Stimulated activated CD4-positive, alpha-beta T cell treated with anti-CD3 and anti-CD28 coated beads, Interleukin-15, amount 100 ng/mL, for 48 hours (primary cell): ENCODE measurements at places on chromosomes 2 and 18.

- DNase-seq, result no peak
Observed at GRCh38 chr18:45834306-45834705, 8.8 kb downstream of the SIGLEC15 start.

DNA sequence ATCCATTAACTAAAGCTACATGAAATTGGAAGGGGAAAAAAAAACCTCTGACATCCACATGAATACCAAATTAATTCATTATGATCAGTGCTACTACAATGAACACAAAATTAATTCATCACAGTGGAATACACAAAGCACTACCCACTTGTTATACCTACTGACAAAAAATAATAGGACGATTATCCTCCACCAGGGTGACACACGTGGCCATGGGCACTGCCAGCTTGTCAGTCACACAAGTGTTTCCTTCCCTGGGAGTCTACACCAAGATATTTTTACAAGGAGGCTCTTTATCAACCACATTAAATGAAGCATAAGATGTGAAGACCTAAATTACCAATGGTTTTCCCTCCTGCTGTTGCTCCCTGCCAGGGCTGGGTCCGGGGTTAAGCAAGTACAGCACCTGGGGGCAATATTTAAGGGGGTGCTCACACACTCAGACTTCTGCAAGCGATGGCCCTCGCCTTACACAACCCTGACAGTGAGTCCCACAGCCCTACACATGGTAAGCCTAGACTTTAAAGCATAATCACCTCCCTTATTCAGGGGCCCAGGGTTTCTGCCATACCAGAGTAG, 90.1 kb downstream of the TCF4 start:
- DNase-seq, result no peak

GRCh38 chr2:10289891-10290290, 12.8 kb upstream of the HPCAL1 start:
- no peak for DNase-seq

- DNase-seq, result no peak
Observed at GRCh38 chr2:159150280-159150746, 136.2 kb downstream of the WDSUB1 start.

- DNase-seq, result no peak
Observed at GRCh38 chr2:131835621-131836091, 308.0 kb downstream of the CCDC74A start.

DNA sequence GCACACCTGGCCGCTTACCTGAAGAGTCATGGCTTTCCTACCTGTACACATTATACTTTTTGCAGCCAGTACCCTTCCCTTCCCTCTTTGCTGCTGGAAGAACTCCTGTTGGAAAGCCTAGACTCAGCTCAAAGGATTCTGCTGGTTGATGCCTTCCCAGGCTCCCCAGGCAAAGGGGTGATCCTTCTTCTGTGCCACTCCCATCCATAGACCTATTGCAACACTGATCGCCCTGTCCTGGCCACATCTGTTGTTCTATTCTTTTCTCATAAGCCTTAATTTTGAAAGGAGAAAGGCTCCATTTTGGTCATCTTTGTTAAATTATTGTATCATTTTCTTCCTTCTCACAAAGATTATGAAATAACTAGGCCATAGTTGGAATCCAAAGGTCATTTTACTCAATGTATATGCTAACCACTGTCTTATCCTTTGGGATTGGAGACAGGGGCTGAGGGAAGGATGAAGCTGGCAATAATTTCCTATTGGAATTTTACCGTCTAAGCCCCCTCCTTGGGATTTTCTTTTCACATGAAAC, 3.4 kb upstream of the PRKCE start:
- DNase-seq, result no peak

DNA sequence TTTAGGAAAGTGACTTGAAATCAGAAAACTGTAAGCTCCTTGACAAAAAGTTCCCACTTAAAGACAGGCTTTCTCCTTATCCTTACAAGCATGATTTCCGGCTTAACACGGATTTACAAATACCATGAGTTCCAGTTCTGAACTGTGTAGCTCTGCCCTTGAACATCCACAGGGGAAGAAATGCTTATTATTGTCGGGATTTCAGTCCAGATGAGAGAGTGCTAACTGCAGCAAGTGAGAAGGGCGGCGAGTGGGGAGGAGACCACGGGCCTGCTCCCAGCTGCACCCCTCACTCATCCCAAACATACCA, 73.1 kb downstream of the LRRC30 start:
- no peak for DNase-seq

DNA sequence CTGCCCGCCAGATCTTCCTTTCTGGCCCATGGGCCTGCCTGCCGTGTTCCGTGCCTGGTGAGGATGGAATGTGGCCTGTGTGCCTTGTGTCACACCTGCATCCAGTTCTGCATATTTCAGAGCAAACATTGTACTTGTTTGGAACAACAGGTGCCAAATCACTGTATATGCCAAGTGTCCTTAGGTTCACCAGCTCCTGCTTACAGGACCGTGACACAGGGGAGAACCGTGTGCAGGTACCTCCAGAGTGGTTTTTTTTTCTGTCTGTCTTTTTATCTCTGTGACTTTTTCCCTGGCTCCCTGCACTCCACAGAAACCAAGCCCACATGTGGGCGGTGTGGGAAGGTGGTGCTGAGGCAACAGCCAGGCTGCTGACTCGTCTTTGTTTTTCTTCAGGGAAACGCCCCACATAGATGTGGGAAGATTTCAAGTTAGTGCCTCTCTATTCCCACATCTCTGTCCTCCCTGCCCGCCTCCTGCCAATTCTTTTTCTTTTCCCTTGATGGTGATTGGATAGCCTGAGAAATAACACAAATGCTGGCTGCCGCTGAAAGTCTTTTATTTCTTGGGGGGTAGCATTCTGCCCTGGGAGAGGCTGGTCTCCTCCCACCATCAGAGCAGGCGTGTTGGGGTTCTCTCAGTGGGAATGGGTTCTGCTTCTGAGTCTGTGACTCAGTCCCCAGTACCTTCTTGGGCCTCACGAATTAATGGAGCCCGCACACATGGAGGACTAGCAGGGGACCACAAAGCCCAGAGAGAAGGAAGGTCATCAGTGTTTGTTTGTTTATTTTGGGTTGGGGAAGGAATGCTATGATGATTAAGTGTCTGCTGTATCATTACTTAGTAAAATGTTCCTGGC, 21.4 kb downstream of the GRHL1 start:
- DNase-seq, result no peak

DNA sequence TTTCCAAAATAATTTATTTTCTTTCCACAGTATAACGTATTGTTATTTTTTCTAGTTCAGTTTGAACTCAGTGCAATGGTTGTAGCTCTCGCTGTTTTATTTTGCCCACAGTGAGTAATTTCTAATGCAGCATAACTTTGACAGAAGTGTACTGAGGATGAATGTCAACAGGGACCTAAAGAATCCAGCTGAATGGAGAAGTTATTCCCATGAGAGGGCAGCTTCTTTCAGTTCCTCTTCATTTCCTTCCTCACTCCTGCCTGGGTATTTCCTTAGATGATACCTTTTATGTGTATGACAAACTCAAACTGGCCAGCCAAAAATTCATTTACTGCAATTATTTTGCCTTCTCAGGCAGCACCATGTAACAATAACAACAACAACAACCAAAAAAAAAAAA, 1223.1 kb upstream of the ZEB2 start:
- DNase-seq, result no peak

- DNase-seq, result no peak
Observed at GRCh38 chr2:138155304-138155703, 191.0 kb downstream of the HNMT start.

- DNase-seq, result no peak
Observed at GRCh38 chr18:66616523-66616983, 12.7 kb upstream of the CDH19 start.

- DNase-seq, result no peak
Observed at GRCh38 chr2:56147907-56148306, 35.9 kb upstream of the CCDC85A start.

DNA sequence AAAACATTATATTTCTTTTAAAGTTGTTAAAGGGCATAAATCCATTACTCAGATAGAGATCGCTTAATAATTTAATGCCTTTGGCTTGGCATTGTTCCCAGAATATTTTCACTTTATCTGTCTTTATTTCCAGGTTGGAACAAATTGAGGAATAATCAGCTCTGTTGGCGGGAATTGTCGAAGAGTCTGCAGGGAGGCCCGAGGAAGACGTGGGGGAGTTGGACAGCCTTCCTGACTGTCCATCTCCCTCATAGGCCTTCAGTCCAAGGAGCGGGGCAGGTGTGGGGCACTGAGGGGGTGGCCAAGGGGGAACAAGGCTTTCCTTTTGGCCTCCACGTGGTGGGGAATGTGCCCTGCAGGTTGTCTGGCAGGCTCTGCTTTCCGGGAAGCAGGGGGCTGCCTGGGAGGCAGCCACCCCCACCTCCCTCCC, 179.6 kb downstream of the ZBTB7C start:
- no peak for DNase-seq

GRCh38 chr2:230627806-230628724, 84.6 kb upstream of the CAB39 start:
- DNase-seq, result no peak

- DNase-seq, result no peak
Observed at GRCh38 chr2:62423235-62423634, 82.8 kb downstream of the TMEM17 start.

DNA sequence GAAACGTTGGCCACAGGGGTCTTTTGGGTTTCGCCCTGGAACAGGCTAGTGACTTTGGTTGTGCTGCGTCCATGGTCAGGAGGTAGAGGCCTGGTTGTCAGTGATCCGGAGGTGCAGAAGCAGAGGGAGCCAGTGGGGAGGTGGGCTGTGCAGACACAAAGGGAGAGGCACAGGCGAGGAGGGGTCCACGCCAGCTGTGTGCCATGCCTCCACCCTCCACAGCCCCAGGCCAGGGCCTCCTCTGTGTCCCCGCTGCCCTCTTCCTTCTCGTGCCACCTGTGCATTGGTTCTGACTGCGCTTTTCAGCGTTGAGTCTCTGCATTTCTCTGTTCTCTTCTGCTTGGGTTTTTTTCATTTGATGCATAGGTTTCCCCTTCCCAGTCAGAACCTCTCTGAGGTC, 121.0 kb downstream of the GBX2 start:
- no peak for DNase-seq

GRCh38 chr18:12432881-12433280, 25.2 kb downstream of the PRELID3A start:
- DNase-seq, result no peak

- DNase-seq, result no peak
Observed at GRCh38 chr2:46535360-46535759, 56.0 kb downstream of the TMEM247 start.

GRCh38 chr18:34947711-34948125, 93.5 kb upstream of the MAPRE2 start:
- no peak for DNase-seq

DNA sequence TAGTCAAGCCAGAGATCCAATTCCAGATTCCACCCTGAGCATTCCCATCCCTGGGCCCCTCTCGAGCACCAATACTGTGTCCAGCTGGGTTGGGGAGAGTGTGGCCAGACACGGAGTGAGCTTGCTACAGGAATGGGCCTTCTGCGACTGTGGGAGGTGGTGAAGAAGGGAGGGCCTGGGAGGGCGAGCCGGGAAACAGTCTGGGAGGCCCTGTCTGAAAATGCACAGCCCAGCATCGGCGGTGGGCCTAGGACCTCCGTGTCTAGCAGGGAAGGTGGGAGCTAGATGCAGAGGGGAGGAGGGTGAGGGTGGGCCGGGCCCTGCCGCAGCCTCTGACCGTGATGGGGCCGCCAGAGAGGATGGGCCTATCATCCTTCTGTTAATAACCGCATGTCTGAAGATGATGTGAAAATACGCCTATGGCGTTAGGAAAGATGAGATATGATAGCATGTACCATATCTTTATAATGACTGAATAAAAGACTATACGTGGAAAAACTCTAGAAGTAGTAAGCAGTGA, 1.9 kb upstream of the OTOS start:
- DNase-seq, result no peak

GRCh38 chr2:17765398-17765797, 11.5 kb downstream of the GEN1 start:
- no peak for DNase-seq

- DNase-seq, result no peak
Observed at GRCh38 chr2:20532634-20533437, 86.0 kb downstream of the RHOB start.

- DNase-seq, result no peak
Observed at GRCh38 chr2:193843675-193844074, 1648.9 kb upstream of the TMEFF2 start.

GRCh38 chr18:2948038-2948437, 64.9 kb downstream of the LPIN2 start:
- no peak for DNase-seq

DNA sequence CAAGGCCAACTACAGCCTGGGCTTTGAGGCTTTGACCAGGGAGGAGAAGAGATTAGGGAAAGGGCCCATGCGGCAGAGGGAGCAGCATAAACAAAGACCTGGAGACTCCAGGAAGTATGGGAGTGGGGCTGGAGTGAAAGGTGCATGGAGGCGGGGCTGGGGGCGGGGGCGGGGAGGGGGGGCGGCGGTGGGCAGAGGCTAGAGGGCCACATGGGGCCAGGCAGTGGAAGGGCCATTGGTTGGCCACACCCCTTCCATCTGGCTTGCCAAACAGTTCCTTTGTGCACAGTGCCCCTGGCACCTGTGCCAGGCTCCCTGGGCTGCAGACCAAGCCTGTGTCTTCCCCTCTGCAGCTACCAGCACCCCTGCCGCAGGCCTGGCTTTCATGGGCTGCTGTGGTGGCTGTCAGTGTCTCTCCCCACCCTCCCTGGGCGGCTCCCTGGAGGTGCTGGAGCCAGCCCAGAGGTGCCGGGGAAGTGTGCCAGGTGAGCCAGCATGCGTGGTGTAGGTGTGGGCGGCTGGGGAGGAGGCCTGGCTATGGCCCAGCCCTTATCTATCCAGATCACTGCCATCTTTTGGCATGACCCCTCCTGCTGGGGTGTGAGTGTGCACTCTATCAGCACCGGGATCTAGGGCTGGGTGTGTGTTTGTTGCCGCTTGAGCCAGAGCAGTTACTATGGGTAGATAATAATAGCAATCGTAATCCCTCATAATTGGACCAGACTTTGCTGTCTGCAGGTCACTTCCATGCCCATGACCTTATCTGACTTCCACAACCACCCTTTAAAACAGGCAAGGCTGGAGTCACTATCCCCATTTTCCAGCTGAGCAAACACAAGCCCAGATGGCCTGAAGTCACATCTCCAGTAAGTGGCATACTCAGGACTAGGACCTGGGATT, 30.5 kb downstream of the DNMT3A start:
- no peak for DNase-seq

- no peak for DNase-seq
Observed at GRCh38 chr2:239042551-239043320, 194.9 kb downstream of the TWIST2 start.

DNA sequence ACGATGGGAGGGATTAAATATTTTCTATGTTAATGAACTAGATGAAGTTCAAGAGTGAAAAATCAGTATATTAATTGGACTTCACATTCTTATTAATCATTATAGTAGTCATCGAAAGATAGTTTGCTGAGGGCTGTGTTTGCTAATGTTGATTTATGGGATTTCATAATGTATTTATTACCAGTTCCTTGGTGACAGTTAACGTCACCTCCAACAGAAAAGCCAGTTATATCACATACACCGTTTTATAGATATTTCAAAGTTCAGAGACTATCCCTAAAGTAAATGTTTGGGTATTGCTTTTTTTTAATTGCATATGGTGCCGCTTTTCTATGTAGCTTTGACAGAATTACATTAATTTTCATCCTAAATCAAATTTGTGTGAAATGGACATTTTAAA, 49.4 kb upstream of the SP5 start:
- no peak for DNase-seq

GRCh38 chr2:46988230-46988629, 72.6 kb upstream of the MCFD2 start:
- DNase-seq, result no peak

- no peak for DNase-seq
Observed at GRCh38 chr2:239819974-239820555, 205.1 kb downstream of the NDUFA10 start.
